ENCODE measurements at places on chromosomes 13 and 19.

DNA sequence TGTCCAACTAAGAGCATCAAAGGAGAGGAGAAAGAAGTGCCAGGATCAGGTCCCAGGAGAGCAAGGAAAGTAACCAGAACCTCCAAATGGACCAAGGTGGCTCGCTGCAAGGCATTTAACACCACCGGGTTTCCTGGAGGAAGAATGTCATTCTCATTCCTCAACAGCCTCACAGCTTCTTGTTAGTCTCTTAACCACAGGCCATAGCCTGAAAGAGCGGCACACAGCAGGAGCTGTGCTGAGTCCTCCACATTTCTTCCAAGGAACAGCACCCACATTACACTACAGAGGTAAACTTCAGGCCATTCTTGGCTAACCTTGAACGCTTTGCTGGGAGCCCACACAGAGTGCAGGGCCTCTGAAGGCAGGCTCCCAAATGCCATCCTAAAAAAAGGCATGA is 23.6 kb downstream of the DOCK9 start:
- no peak for DNase-seq

DNA sequence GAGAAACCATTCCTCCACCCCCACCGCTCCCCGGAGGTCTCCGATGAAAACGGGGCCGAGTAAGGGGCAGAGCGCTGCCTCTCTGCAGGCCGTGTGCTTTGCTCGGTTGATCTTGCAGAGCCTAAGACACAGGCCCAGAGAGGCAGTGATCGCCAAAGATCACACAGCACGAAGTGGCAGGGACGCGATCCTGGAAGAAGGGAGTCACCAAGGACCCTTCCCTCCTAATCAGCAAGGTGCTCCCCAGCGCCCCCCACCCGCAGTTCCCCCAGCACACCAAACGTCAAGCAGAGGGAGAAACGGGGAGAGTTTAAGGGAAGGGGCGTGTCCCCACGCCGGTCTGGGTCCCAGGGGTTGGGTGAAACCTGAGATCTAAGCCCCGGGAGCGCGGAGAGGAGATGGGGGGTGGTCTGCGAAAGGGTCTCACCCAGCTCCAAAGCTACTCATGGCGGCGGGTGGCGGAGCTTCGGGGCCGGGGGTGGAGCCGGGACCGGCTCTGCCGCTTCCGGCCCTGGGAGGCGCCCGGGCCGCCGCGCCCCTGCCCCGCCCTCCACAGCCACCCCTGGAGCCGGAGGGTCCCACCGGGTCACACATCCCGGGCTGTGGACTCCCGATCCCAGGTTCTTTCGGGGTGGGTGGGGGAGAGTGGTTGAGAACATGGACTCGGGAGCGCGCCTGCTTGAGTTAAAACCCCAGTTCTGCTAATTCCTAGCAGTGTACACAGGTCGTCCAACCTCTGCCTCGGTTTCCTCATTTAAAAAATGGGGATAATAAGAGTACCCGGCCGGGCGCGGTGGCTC is at the start of gene EML2:
Gene EML2, minus strand, starts transcription at position 468 of the 800 bp plus-strand sequence. Its CDS starts 21 bp downstream, at position 447.
- DNase-seq = peak; percentile 12

DNA sequence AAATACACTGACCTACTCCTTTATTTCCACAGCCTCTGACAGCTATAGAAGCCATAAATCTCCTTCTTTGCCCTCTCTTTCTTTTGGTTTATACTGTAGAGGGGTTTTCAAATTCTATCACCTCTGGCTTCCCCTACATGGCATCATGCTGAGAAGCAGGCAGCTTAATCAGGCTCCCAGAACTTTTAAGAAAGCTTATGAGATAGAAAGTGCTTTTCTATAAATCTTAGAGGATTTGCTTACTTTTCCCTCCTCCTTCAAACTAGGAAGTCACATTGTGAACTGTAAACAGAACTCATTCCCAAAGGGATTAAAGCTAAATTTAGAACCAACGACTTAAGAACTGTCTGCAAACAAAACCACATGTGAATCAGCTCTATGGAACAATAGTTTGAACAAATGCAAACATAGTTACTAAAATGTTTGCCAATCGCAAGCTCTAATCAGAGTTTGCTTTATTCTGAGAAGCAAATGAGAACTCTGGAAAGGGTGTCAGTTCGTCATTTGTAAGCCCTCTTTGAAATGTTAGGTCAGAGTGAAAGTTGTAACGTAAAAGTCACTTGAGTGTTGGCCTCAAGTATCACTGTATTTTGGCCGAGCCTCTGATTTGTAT is 344.1 kb downstream of the RFC3 start:
- DNase-seq = no peak

DNA sequence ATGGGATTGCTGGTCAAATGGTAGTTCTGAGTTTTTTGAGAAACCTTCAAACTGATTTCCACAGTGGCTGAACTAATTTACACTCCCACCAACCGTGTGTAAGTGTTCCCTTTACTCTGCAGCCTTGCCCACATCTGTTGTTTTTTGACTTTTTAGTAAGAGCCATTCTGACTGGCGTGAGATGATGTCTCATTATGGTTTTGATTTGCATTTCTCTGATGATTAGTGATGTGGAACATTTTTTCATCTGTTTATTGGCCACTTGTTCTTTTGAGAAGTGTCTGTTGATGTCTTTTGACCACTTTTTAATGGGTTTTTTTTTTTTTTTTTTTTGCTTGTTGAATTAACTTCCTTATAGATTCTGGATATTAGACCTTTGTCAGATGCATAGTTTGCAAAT is 4.3 kb downstream of the CAB39L start:
- DNase-seq = no peak

DNA sequence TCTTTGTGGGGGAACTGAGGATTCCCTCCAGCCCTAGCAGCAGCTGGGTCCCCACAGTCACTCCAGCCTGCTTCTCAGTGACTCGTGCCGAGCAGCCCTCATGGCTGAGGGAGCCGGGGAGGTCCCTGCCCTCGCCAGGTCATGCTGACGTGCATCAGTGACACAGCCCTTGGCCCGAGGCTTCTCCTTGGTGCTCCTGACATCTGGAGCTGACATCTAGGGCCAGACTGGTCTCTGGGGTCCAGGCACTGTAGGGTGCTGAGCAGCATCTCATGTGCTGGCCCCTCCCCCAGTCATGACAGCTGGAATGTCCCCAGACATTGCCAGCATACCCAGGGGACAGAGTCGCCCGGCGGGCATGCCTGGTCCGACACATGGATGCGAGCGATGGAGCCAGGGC is 14.4 kb downstream of the COMP start:
- no peak for DNase-seq

DNA sequence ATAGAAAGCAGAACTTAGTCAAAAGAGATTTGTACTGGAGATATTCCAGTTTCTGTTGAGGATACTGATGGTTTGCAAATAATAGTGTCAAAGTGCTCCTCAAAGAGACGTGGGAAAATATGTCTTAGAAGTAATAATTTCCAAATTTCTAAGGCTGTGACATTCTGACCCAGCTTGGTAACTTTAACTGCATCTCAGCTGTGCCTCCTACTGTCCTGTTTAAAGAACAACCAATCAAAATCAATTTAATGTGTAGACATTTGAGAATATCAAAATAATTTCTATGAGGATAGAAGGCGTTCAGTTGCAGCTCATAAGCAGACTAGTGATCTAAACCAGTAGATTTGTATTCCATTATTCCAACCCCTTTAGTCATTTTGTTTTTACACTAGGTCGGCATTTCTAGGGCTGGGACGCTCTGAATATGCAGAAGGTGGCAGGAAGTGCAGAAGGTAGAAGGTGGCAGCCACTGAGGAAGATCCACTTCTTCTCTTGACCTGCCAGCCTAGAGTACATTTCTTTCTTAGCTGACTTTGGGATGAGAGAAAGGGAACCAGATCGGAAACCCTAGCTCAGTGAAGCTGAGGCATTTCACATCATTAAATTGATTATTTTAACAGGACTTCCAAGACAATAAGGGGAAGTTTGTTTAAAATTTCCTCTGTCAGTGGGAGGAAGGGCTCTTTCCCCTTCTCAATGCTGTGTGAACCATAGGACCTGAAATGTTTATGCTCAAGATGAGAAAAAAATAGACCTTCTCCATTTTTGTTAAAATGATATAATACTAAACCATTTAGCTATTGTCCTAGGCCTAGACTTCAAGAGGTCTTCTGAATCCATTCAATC is 67.5 kb downstream of the COL4A1 start:
- no peak for DNase-seq

GRCh38 chr19:2429917-2430535 is 2.6 kb upstream of the TIMM13 start:
- DNase-seq = no peak

- DNase-seq = no peak
Observed at GRCh38 chr13:60689571-60689970, 292.6 kb downstream of the TDRD3 start.

DNA sequence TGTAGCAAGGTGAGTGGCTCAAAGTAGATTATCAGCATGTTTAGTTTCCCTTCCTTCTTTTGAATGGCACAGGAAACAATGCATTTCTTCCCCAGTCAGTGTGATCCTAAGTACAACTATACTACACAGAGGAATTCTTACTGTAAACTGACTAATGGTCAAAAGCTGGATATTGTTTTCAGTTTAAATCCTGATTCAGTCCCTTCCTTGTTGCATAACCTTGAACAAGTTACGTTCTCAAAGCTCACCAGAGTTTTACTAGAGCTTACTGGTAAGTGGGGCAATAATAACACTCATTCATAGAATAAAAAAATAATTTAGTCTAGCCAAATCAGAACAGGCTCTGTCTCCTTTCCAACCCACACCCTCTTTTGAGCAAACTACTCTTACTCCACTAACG is 180.1 kb downstream of the POSTN start:
- no peak for DNase-seq

- DNase-seq = no peak
Observed at GRCh38 chr19:2668175-2668763, 34.2 kb downstream of the GNG7 start.

DNA sequence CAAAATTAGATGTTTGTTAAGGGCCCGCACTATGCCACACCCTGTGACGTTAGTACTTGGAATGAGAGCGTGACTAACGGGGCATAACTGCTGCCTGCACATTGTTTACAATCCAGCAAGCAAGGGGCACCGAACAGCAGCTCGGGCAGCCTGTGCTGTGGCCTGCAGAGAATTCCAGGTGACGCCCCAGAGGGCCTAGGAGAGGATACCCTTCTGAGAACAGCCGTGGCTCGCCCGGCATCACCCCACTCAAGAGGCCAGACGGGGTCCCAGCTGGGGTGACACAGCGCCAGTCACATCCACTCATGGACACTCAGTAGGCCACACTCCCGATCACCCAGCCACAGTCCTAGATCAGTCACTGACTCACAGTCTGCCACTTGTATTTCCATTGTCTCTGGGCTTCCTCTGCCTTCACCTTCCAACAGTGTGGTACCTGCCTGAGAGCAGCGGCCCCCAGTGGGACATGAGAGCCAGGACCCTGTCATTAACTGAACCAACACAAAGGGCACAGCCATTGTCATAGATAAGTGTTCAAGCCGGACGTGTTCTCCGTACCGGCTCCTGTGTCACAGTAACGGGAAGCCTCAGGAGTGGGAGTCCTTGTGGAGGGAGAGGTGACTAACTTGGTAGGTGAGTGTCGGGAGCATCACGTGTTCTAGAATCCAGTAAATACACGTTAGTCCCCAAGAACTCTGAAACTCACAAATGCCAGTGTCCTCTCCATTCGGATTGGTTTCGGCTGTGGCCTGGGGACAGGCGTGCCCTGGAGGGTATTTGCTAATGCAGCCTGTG is 7.5 kb downstream of the ZNF331 start:
- DNase-seq = no peak

DNA sequence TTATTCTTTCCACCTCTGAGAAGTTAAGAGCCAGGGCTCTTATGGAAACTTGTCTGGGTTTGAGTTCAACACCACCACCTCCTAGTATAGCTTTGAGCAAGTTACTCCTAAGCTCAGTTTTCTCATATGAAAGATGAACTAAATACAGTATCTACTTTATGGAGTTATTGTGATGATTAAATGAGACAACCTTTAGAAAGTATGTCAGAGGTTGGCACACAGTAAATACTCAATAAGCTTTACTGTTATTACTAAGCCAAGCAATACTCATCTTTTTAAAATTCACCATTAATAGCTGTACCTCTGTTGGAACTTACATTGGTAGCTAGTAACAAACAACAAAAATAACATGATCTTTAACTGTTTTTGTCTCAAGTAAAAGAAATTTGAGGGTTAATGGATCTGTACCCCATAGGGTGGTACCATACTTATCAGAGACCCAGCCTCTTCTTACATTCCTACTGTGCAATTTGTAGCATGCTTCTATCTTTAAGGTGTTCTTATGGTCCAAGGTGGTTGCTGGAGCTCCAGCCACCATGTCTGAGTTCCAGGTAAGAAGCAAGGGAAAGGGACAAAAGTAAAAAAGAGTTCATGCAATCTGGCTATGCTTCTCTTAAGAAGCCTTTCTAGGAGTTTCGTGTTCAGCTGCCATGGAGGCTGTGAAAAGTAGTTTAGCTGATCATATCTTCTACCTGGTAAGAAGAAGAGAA is 24.1 kb upstream of the NDFIP2 start:
- no peak for DNase-seq

GRCh38 chr13:112776354-112776753 is 86.5 kb downstream of the ATP11A start:
- no peak for DNase-seq

DNA sequence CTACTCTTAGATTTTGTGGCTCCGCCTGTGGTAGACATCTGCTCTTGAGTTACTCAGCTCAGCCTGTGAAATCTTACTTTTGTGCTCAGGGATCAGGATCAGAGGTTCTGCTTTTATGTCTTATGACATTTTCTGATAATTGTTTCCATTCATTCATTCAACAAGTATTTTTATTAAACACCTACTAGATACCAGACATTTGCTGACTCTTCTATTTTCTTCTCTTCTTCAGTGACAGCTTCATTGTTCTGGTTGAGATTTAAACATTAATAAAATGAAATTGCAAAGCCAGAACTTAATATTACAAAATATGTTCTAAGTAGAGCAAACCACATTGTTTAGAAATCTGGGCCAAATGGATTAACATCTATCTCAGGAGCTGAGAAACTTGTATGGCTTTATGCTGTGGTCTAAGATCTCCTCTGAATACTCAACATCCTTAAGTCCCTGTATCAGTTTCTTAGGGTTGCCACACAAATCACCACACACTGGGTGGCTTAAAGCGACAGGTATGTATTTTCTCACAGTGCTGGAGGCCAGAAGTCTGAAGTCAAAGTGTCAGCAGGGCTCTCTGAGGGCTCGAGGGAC is 15.8 kb upstream of the MICU2 start:
- no peak for DNase-seq

GRCh38 chr13:59533561-59534555 is 629.9 kb downstream of the DIAPH3 start:
- no peak for DNase-seq

GRCh38 chr13:28551498-28551895 is 56.6 kb upstream of the FLT1 start:
- DNase-seq = no peak
